ENCODE measurements at places on chromosomes 11 and 22. TPM values are rescaled to one million over a fixed set of nuclear protein-coding genes. Genes with fewer than 3 reads are reported as not detected.

DNA sequence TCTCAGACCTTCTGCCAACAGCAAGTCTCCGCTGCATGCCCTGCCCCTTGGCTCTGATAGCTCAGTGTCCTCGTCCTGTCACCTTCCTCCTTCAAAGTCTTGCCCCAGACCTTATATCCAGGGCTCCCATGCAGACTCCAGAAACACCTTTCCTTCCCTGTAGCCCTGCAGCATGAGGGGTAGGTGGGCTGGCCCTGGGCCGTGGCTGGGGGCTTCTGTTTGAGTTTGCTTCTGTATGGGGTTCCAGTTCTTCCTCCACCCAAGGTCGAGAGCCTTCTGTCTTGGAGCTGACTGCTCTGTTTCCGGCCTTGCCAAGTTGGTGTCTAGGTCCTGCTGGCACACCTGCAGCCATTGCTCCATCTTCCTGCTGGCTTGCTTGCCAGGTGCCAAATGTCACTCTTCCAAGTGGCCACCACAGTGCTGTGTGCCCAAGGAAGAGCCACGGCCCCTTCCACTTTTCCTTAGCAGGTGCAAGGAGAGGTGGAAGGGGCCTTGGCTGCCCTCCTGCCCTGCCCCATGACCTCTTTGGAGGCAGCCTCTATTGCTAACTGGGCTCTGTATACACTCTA is 74.8 kb upstream of the NECTIN1 start:
- H3K36me3 ChIP-seq, result no peaks in the 10 kb centered on the region
- H3K4me3 ChIP-seq, result no peak overlapping the region
- H3K4me1 ChIP-seq, result no peaks in the 10 kb centered on the region
- no peak for DNase-seq
- 0 out of 2 replicates have a peak, but pooled peaks cover 19% of the 10 kb centered on the region for H3K27me3 ChIP-seq

- no peak for DNase-seq
- H3K36me3 ChIP-seq, result no peaks in the 10 kb centered on the region
- H3K27ac ChIP-seq, result no peak overlapping the region
- no peaks in the 10 kb centered on the region for H3K27me3 ChIP-seq
- H3K4me3 ChIP-seq, result no peak overlapping the region
Observed at GRCh38 chr11:133941546-133941945, 15.2 kb downstream of the IGSF9B start.

GRCh38 chr11:85977751-85978160 is 91.1 kb downstream of the PICALM start:
- H3K27me3 ChIP-seq, result no peaks in the 10 kb centered on the region
- no peak for DNase-seq
- H3K27ac ChIP-seq, result no peak overlapping the region

DNA sequence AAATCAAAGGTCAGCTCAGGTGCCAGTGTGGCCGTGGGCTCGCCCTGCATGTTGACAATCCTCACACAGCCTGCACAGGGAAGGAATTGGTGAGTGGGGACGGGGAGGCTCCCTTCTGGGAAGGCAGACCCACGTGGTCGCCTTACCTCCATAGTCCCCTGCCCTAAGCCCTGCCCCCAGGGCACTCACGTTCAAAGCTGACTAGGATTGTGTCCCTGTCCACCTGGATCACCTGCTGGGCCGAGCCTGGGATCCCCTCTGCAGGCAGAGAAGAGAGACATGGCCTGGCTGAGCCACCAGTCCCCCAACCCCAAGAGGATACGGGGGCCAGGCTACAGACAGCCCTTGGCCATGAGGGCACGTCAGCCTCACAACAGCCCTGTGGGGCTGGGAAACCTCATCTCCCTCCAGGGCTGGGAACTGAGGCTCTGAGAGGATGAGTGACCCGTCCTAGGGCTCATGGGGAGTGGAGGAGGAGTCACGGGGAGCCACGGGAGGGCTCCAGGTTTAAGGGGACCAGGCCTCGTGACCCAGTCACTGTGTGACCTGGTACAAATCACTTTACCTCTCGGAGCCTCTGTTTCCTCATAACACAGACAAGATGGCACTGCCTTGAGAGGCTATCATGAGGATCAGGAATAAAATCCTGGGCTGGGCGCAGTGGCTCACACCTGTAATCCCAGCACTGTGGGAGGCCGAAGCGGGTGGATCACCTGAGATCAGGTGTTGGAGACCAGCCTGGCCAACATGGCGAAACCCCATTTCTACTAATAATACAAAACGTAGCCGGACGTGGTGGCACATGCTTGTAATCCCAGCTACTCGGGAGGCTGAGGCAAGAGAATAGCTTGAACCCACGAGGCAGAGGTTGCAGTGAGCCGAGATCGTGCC is 12.1 kb upstream of the SF1 start:
- H3K27ac ChIP-seq, result no peak overlapping the region
- H3K36me3 ChIP-seq, result no peaks in the 10 kb centered on the region
- H3K27me3 ChIP-seq, result no peaks in the 10 kb centered on the region
- peaks cover 2% of the 10 kb centered on the region for H3K4me1 ChIP-seq

- H3K36me3 ChIP-seq, result no peaks in the 10 kb centered on the region
- H3K27ac ChIP-seq, result no peak overlapping the region
- no peak for DNase-seq
- no peak overlapping the region for H3K4me3 ChIP-seq
- H3K4me1 ChIP-seq, result no peaks in the 10 kb centered on the region
Observed at GRCh38 chr11:113667801-113668200, 38.3 kb downstream of the TMPRSS5 start.

DNA sequence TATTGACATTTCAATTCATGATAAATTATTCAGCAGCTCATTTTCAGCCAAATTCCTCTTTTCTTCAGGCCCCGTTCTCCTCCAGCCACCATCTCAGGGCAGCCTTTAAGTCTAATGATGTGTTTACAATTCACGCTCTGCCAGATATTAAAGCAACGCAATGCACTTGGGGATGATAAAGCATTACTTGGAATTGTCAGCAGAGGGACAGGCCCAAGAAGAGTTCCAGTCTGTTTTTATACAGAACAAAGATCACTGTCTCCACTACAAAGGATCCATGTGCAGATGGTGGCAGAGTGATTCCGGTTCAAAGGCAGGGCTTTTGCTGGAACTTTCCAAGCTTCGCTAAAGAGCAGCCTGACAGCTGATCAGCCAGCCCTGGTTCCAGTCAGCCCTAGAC is 13.6 kb upstream of the GALNT18 start:
- no peaks in the 10 kb centered on the region for H3K4me1 ChIP-seq
- H3K36me3 ChIP-seq, result no peaks in the 10 kb centered on the region
- H3K27me3 ChIP-seq, result no peaks in the 10 kb centered on the region
- DNase-seq, result no peak
- no peak overlapping the region for H3K4me3 ChIP-seq

DNA sequence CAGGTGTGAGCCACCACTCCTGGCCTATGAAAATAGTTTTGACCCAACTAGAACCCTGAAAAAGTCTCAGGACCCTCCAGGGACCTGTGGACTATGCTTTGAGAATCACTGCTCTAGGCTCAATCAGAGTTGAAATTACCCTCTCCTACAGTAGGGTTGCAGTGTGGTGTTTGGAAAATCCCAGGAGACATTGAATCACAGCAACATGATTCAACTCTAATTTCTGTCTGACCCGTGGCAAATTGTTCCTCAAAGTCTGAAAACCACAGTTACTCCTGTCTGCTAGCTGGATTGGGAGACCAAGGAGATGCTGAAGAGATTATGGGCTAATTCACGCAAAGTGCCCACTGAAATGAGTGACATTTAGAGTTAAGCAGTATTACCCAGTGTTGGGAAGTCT is 5.4 kb upstream of the MTMR3 start:
- H3K4me1 ChIP-seq, result peaks cover 4% of the 10 kb centered on the region
- H3K27me3 ChIP-seq, result no peaks in the 10 kb centered on the region
- no peak for DNase-seq
- H3K36me3 ChIP-seq, result no peaks in the 10 kb centered on the region
- no peak overlapping the region for H3K27ac ChIP-seq

DNA sequence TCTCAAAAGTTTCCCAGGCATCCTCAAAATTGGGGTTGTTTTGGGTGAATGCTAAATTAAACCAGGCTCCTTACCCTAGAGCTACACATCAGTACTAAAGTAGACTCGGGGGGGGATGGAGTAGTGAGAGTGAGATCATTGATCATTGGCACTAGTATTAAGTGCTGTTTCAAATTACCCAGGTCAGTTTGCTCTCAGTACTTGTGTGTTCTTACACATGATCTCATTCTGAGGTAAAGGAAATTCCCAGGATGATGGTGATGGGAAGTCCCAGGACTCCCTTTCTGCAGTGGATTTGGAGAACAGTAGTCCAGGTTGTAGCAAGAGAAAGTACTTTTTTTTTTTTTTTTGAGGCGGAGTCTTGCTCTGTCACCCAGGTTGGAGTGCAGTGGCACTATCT is 12.5 kb downstream of the RBM4 start:
- no peak overlapping the region for H3K4me3 ChIP-seq
- no peak overlapping the region for H3K27ac ChIP-seq
- no peaks in the 10 kb centered on the region for H3K27me3 ChIP-seq
- no peak for DNase-seq
- peaks cover 48% of the 10 kb centered on the region for H3K36me3 ChIP-seq
- H3K4me1 ChIP-seq, result peaks cover 15% of the 10 kb centered on the region

DNA sequence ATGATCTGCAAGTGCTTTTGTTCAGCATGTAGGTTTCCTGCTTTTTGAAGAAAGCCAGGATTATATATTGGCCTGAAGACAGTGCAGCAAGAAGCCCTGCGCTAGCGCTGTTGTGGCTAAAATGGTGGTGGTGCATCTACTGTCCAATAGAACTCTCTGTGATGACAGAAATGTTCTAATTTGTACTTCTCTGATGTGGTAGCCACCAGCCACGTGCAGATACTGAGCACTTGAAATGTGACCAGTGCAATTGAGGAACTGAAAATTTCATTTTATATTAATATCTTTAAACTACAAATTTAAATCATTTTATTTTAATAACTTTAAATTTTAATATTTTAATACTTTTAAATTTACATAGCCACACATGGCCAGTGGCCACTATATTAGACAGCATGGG is 73.0 kb upstream of the PAX6 start:
- H3K27me3 ChIP-seq, result peaks cover 14% of the 10 kb centered on the region
- H3K4me1 ChIP-seq, result no peaks in the 10 kb centered on the region
- DNase-seq, result no peak
- H3K36me3 ChIP-seq, result no peaks in the 10 kb centered on the region
- no peak overlapping the region for H3K27ac ChIP-seq

DNA sequence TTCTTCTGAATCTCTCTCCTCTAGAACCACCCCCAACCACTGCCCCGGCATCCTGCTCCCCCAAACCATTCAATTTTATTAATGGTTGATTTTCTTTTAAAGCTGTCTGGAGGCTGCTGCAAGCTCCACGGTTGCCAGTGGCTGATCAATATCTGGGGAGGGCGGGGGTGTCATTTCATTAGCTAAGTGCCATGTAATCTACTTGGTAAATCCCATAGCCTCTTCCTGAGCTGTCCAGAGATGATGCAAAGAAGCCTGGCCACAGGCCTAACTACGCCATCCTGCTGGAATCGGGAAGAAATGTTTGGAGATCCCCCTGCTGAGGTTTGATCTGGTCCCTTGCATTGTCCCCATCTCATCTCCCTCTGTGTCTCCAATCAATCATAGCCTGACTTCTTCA is 440.1 kb downstream of the MIAT start:
- H3K27me3 ChIP-seq, result peaks cover 52% of the 10 kb centered on the region
- no peak overlapping the region for H3K27ac ChIP-seq
- no peaks in the 10 kb centered on the region for H3K4me1 ChIP-seq
- DNase-seq, result no peak

DNA sequence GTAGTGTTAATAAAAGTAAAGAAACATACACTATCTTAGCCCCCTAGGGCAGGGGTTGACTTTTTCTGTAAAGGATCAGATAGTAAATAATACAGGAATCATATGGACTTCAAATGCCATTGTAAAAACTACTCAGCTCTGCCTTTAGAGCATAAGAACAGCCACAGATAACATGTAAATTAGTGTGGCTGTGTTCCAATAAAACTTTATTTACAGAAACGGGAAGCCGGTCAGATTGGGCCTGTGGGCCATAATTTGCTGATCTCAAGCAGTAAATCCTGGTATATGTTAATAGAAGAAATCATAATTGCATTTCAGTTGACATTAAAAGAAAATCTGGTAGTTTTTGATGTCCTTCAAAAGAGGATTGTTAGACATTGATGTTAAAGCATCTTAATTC is 76.5 kb downstream of the ZC3H12C start:
- H3K36me3 ChIP-seq, result no peaks in the 10 kb centered on the region
- H3K27ac ChIP-seq, result no peak overlapping the region
- H3K27me3 ChIP-seq, result no peaks in the 10 kb centered on the region
- DNase-seq, result no peak
- peaks cover 16% of the 10 kb centered on the region for H3K4me1 ChIP-seq

DNA sequence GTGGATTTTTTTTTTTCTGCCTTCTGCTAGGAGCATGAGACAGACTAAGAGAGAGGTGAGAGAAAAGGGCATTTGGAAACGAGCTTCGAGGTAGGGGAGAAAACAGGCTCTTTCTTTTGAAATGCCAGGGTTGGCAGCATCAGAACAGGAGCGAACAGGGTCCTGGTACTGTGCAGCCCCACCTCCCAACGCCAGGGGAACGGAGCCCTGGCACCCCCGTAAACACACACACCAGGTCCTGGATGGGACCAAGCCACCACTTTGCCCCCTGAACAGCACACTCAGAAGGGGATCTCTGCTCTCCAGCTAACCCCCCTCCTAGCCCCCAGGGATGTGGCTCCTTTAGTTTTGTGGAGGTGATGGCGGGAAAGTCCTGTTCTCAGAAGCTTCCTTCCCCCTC is 127.1 kb downstream of the CTTN start:
- H3K4me3 ChIP-seq, result no peak overlapping the region
- H3K4me1 ChIP-seq, result no peaks in the 10 kb centered on the region
- no peak for DNase-seq
- H3K27me3 ChIP-seq, result 0 out of 2 replicates have a peak, but pooled peaks cover 3% of the 10 kb centered on the region
- no peak overlapping the region for H3K27ac ChIP-seq

DNA sequence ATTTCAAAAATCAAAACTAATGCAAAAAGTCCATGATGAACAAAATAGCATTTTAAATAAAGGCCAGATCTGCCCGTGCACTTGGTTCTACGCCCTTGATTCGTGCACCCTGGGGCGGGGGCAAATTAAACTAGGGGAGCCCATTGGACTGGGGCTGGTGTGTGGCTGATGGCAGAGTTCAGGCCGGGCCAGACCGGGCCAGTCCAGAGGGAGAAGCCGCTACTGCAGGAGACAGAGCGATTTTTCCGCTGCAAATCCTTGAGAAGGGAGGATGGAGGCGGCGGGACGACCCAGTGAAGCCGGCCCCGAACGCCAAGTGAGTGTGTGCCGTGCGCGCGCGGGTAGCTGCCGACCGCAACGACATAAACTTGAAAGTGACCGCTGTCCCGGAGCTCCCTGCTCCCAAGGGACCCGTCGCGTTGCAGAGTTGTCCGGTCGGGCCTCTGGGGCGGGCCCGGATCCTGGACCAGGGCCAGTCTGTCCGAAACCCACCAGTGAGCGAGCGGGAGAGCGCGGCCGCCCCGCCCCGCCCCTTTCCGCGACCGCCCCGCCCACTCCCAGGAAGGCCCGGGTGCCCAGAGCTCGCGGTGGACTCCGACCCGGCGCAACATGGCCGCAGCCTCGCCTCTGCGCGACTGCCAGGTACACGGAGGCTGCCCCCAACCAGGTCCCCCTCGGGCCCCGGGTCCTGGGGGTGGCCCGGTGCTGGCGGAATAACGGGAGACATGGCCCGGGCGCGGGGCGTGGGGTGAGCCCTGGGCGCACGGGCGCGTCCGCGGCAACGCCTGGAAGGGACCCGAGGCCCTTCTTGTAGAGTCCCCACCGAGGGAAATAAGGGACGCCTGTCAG is at the start of gene TTC38:
Gene TTC38 (plus strand): TSS at position 578 of the 849 bp plus-strand sequence. CDS start 32 bp downstream, at position 610.
- H3K27ac ChIP-seq, result peak within 1 kb of the TSS; percentile 69
- DNase-seq, result peak; percentile 75
- H3K27me3 ChIP-seq, result no peaks in the 10 kb centered on the region
- peaks cover 8% of the 10 kb centered on the region for H3K4me1 ChIP-seq
- H3K4me3 ChIP-seq, result peak within 1 kb of the TSS; percentile 89

APOBEC3F gene
- total RNA-seq, result 11.1 TPM

TNKS1BP1 gene
- 77.6 TPM for total RNA-seq

HSPB2 gene
- not detected for total RNA-seq

DRD4 gene
- 2.4 TPM for total RNA-seq

MPEG1 gene
- total RNA-seq, result 0.07 TPM

SCUBE2 gene
- 1.3 TPM for total RNA-seq
